ENCODE measurements at places on chromosomes 5 and 9.

- no peak for DNase-seq
Measured at GRCh38 chr5:147349241-147349640, 114.4 kb downstream of the STK32A start.

- no peak for DNase-seq
Measured at GRCh38 chr9:97723819-97724218, 26.7 kb upstream of the XPA start.

- DNase-seq: no peak
Measured at GRCh38 chr9:130304116-130304515, 38.6 kb downstream of the HMCN2 start.

DNA sequence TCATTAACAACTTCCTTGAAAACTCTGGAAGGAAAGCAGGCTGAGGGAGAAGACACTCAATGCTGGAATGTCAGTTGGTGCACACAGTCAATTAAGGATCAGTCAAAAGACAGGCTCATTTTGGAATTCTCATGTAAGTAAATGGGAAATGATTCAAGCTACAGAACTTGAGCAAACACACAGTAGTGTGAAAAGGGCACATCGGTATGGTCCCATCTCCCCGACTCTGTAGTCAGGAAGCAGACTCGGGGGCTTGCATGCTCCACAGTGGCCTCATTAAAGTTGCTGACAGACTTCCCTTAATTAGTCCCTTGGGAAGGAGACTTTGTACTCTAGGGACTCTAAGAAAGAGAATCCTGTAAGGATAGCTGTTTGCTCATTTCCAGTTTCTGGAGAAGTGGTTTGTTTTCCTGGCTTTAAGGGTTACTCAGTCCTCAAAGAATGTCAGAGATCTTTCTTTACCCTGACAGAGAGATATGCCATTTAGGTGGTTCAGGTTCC lies 339.2 kb downstream of the ADAMTS6 start:
- no peak for DNase-seq

DNA sequence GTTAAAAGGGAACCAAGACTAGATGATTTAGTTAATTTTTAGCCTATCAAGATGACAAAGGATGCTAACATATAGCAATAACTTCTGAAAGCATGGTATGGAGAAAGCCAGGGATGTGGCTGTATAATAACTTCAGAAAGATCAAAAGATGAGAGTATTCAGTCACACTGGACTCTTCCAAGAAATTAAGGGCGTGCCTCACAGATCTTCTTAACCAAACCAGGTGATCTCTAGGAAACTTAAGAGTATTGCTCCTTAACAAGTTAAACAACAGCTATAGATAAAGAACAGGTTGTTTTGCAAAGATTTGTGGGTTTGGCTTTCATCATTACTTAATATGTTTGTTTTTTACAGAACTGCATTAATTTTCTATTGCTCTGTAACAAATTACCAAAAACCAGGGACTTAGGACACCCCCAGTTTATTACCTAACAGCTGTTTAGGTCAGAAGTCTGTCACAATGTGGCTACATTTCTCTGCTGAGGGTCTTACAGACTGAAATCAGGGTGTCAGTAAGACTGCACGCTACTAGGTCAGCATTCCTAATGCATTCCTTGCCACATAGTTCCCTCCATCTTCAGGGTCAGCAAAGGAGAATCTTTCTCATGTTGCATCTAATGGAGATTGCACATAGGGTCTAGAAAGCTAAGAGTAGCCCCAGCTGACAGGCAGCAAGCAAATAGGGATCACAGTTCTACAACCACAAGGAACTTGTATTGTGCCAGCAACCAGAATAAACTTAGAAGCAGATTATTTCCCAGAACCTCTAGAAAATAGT lies 113.8 kb downstream of the WDR70 start:
- DNase-seq: no peak

DNA sequence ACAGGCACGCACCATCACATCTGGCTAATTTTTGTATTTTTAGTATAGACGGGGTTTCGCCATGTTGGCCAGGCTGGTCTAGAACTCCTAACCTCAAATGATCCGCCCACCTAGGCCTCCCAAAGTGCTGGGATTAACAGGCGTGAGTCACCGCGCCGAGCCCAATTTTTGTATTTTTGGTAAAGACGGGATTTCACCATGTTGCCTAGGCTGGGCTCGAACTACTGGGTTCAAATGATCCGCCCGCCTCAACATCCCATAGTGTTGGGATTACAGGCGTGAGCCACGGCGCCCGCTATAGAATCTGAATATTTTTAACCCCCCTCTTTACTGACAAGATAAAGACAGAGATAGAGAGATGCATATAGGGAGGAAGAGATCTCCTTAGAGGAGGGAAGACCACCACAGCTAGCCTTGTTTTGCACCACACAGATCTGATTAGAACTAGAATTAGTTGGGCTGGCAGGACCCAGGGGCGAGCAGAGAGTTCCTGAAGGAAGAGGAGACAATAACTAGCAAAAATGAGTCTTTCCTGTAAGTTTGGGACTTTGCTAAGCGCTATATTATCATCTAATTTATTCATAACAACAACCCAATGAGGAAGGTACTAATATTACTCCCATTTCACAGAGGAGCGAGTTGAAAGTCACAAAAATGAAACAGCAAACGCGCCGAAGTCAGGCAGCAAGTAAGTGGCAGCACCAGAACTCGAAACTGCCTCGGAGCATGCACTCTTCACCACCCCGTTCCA lies 1.5 kb upstream of the ANKHD1 start:
- no peak for DNase-seq

- DNase-seq: no peak
Measured at GRCh38 chr5:116685069-116685468, 110.4 kb upstream of the SEMA6A start.

- no peak for DNase-seq
Measured at GRCh38 chr5:108036482-108036881, 345.4 kb downstream of the FBXL17 start.

- DNase-seq: no peak
Measured at GRCh38 chr5:125813221-125813974, 609.8 kb upstream of the GRAMD2B start.

DNA sequence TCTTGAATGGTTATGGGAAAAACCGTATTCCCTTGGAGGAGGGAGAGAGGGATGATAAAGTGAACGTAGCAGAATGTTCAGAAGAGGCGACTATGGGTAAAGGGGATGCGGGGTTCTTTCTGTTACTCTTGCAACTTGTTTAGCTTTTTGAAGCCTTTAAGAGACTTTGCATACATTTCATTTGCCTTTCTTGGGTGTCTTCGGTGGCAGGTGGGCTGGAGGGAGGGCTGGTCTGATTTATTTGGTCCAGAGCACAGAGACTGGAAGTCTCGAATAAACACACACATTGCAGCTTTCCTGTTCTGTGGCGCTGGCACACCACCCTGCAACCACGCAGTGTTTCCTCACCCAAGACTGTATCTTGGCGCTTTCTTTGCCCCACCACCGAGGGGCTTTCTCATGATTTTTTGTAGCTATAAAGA lies 23.2 kb downstream of the TTF1 start:
- DNase-seq: no peak

GRCh38 chr5:83720836-83721537 lies at the start of gene HAPLN1:
HAPLN1 (minus strand) TSS chr5:83720855; CDS start chr5:83673523, 47,332 bp downstream.
- DNase-seq: no peak

- no peak for DNase-seq
Measured at GRCh38 chr5:77876316-77876715, 100.2 kb upstream of the TBCA start.

DNA sequence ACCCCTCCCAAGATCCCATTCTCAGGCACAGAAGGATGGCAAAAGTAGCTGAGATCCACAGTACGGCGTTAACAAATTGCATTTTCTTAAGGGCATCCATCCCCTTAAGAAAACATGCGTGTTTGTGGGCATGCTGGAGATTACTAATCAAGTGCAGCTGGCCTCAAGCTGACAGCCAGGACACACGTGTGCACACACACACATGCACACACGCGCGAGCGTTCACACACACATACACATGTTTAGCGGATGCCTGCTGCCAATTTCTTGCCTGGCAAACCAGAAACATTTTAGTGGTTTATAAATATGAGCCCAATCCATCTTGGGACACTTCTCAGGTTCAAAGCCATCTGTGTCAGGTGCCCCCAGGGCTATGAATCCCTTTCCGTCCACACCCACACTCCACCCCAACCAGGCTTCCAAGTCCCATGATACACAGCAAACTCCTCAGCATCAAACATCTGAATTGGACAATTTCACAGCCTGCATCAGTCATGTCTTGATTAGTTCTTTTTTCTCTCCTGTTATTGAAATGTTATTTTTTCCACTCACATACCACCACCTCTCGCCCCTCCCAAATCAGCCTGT lies 23.5 kb upstream of the SMIM23 start:
- DNase-seq: no peak

GRCh38 chr9:76045221-76045620 lies 154.7 kb downstream of the PCSK5 start:
- no peak for DNase-seq

- DNase-seq: no peak
Measured at GRCh38 chr9:87795178-87795577, 69.3 kb downstream of the CTSL start.

GRCh38 chr9:76619640-76620039 lies 144.6 kb upstream of the PCA3 start:
- DNase-seq: no peak

DNA sequence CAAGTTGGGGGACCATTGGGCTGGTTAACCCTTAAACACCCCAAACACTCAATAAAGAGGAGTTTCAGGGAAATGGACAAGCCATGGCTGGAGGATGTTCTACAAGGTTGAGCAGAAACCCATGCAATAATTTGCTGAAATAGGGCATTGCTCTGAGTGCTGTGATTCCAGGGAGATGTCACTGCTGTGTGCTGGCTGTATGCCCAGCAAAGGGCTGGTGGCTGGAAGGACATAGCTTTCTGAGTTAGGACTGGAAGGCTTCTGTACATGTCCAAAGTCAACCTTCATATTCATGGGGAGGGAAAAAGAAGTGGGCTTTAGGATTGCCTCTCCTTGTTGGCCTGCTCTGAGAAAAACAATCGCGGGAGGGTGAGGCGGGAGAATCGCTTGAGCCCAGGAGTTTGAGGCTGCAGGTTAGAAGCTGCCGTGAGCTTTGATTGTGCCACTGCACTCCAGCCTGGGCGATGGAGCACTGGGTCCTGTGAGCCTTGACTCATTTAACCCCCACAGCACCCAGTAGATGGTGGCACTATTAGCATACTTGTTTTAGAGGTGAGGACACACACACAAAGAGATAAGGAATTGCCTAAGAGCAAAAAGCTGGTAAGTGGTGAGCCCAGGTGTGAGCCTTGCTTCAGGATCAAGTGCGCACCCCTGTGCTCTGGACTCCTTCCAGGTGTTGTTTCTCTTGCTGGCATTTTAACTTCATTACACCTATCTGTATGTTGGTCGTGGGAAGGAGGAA lies 20.4 kb downstream of the IL12B start:
- no peak for DNase-seq

- DNase-seq: no peak
Measured at GRCh38 chr5:81172710-81173109, 60.4 kb upstream of the CKMT2 start.

GRCh38 chr5:42889311-42889933 lies 77.7 kb upstream of the SELENOP start:
- peak; percentile 72 for DNase-seq

DNA sequence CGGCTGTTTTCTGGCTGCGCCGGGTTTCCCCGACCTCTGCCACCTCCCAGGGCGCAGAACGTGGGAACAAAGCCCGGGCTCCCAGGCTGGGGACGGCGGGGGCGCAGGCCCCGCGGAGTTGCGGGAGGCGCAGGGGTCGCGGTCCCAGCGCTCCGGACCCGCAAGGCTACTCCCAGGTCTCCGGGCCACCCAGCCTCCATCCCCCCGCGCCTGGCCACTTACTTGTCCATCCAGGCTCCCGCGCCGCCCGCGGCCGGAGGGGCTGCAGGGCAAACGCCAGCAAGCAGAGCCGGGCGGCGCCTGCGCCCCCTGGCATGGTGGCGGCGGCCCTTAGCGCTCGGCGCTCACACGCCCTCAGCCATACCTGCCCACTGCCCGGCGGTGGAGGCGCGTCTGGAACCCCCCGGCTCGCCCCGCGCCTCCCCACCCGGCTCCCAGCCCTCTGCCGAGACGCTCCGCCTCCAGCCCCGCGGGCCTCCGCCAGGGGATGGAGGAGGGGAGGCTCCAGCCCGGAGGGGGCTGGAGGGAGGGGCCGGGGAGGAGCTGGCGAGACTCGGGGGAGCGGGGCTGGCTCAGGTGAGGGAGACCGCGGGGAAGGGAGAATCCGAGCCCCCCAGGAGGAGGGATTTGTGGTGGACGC lies at the start of gene ADAM19:
Gene ADAM19, minus strand, starts transcription at position 395 of the 640 bp plus-strand sequence. Its CDS starts 79 bp downstream, at position 316.
- no peak for DNase-seq

DNA sequence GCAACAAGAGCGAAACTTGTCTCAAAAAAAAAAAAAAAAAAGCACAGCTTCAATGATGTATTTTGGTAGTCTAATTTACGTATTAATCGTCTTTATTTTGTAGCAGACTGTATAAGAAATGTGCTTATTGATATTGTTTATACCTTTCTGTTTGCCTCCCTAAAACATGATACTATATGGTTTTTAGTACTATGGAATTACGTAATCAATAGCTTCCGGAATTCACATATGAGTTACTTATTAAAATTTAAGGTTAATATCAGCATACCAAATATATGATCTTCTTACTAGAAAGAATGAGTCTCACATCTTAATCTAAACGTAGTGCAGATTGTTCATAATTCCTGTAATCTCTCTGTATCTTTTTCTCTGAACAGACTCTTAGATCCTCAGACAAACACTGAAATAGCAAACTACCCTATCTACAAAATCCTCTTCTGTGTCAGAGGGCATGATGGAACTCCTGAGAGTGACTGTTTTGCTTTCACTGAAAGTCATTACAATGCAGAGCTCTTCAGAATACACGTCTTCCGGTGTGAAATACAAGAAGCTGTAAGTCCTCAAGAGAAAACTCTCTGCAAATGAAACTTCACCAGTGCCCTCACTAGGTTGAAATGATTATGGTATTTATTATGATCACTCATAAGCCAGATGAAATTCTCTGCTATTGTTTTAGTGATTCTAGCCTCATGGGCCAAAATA lies 44.4 kb upstream of the GPR21 start:
- DNase-seq: no peak

DNA sequence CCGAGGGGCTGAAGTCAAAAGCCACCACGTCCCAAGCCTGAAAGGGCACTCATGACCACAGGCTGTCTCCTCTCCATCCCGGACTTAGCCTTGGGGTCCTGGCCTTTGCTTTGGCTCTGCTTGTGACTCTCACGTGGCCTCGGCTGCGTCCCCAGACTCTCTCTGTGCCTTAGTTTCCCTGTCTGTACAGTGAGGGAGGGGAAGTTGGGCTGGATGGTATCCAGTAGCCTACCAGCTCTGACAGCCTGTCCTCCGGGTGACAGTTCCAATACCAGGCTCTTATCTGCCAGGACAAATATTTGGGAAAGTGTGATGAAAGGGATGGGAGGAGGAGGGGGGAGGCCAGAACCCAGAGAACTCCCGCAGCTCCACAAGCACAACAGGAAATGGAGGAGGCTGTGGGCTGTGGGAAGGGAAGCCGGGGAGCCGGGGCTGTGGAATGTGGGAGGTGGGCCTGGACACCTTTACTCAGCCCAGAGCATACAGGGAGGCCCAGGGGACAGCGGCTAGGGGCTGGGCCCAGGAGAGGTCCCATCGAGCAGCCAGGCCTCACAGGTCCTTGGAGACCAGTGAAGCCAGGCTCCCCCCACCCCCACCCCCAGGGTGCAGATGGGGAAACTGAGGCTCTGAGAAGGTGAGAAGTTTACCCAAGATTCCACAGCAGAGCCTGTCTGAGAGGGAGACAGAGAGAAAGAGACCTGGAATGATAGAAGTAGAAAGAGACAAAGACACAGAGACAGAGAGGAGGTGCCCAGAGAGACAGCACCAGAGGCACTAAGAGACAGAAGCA lies 18.3 kb downstream of the PDGFRB start:
- DNase-seq: no peak

Data from Panc1 (cell line).